ENCODE measurements at places on chromosomes 11 and 22.

DNA sequence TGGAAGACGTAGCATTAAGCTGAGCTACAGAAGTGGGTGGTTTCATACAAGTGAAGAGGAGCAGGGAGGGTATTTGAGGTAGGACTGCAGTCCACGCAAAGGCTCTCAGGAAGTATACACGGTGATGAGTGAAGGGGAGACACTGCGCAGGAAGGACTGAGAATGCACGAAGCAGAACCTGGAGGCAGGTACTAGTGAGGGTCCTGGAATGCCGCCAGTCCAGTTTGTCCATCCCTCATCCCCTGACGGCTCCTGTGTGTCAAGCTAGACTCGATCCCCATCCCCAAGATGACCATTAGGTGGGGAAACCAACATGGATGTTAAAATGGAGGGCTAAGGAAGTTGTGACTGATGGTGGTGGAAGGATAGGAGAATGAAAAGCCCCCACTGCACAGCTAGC is 23.8 kb downstream of the ART5 start:
- DNase-seq, result no peak

DNA sequence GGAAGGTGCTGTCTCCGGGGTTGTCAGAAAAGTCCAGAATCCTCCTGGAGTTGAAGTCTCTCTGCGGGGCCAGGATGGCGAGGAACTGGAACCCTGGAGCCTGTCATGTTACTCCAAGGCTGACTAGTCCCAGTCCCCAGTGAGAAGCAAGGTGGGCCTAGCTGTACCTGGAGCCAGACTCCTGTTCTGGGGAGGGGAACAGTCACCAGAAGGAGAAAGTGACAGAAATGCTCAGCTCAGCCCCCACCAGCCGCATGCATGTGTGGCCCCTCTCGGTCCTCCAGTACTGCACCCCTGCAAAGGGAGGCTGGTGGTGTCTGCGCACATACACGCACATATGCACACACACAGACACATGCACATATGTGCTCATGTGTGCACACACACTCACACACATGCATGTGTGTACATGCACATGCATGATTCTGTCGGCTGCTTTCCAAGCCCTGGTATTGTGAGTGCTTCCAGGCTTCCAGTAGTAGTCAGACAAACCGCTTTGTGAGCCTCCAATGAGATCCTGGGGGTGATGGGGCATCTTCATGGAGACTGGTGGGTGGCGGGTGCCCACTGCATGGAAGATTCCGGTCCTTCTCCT is 54.3 kb downstream of the RTL6 start:
- DNase-seq, result no peak

- no peak for DNase-seq
Measured at GRCh38 chr22:46297151-46297812, 612 bp downstream of the GTSE1 start.

DNA sequence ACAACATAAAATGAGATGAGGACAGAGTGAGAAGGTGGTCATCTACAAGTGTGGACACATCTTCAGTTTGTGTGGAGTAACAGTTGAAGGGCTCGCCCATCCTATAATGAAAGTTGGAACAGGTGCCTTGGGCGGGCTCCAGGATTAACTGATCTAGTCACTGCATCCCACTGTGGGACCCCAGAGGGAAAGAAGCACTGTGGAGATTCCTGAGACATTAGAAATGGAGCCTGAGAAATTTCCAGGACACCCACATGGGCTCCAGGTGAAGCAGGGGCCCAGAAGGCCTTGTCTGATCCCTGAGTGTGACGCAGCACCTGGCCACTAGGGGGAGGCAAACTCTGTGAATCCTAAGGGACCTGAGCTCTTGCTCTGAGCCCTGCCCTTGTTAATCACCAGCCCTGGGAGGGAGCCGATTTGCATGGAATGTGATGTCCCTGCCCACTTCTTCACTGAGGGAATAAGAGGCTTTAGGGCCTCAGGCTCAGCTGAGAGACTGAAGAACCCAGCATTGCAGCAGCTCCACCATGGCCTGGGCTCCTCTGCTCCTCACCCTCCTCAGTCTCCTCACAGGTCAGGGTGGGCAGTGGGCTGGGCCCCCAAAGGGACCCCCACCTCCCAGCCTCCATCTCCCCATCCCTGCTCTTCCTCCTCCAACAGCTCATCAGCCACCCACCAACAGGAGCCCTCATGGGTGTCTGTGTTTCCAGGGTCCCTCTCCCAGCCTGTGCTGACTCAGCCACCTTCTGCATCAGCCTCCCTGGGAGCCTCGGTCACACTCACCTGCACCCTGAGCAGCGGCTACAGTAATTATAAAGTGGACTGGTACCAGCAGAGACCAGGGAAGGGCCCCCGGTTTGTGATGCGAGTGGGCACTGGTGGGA is 98.4 kb downstream of the VPREB1 start:
- peak; percentile 55 for DNase-seq

DNA sequence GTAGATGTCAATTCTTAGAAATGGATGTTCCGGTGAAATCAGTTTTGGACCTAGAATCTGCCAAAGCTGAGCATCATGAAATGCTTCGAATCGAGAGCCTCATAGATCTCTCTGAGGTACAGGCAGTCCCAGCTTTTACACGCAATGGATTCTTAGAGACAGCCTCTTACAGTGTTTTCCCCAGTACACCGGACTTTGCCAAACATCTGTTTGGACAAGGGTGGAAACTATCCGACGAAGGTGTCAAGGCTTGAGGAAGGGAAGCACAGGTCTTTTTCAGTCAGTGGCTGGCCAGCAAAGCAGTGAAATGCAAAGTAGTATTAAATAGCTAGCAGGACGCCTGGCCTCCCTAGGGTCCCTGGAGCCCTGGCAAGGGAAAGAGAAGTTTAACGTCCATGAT is 4.9 kb downstream of the GRK3 start:
- no peak for DNase-seq

DNA sequence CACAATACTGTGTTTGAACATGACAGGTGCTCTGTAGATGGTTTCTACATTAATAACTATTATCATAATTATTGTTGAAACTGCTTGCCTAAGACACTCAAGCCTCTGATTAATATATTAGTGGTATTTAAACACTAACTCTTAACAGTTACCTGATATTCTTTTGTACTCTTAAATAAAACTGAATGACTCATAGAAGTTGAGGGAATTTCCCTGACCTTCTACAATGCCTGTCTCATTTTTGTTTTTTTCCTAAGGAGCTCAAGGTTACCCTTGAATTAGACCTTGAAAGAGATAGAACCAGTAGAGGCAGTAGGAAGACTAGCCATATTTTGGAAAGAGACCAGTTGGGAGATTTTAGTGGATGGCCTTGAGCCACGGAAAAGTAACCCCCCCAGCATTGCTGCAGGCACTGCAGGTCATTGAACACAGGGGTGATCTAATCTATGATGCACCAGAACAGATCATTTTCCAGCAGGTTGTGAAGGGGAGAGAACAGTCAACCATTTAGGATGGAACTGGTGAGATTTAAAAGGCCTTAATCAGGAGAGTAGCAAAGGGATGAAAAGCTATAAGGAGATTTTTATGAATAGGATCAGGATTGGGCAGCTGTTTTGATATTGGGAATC is 148.3 kb downstream of the PGR start:
- DNase-seq, result no peak

DNA sequence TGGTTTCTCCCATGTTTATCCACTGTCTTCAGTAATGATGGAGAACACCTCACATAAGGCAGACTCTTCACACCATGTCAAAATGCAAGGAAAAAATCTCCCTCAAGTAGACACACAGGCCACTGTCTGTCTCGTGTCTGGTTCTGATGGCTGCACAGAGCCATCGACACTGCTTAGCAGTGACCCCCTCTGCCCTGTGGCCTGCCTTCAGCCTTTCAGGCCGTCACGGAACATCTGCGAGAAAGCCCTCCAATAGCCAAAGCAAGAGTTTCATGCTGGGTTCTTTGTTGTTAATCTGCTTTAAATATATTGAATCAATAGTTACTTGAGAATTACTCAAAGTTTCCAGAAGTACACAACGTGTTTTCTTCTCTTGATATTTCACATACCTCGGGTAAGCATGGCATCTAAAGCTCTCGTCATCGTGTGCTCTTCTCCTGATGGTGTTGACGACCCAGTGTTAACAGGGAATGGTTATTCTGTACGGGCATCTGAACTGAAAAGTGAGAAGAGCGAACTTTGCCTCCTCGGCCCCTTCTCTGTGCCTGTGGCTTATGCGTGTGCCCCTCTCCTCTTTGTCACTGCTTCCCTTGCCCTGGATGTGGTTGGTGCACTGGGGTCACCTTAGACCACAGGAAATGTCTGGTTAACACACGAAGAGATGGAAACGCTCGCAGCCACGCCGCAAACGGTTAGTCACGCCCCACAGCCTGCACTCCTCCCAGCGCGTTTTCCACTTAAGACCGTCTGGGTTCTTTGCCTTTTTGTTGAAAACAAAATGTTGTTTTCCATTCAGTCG is 33.4 kb upstream of the CTTN start:
- peak; percentile 20 for DNase-seq

GRCh38 chr11:67032830-67033551 is 10.1 kb downstream of the SYT12 start:
- no peak for DNase-seq

DNA sequence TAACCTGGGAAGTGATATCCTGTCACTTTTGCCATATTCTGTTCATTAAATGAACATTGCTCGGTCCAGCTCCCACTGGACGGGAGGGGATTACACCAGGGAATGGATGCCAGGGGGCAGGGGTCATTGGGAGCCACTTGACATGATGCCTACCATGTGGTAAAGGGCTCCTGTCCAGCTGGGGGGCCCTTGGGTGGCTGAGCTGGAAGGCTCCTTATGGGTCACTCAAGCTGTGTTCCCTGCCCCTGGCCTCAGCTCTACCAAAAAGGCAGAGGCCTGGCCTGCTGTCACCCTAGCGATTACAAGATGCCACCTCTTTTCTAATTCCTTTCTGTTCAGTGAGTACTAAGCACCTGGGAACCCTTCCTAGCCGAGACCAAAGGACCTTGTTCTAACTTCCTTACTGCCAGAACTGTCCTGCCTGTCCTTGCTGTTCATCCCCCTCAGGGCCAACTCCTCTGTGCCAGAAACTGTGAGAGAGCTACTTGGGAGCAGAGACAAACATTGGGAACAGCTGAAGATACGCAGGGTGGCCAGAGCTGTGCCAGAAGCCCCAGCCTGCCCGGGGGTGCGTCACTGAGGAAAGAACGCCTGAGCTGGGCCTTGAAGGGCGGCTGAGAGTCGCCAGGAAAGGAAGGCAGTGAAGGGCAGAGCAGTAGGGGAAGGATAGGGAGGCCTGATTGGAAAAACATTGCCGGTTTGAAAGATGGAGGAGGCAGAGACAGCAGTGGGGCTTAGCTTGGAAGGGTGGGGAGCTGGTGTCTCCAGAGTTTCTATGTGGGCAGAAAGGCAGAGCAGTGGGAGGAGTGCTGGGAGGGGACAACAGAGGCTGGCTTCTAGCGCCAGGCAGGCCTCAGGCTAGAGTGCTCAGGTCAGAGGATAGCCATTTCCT is 12.7 kb upstream of the UVRAG start:
- DNase-seq, result no peak

DNA sequence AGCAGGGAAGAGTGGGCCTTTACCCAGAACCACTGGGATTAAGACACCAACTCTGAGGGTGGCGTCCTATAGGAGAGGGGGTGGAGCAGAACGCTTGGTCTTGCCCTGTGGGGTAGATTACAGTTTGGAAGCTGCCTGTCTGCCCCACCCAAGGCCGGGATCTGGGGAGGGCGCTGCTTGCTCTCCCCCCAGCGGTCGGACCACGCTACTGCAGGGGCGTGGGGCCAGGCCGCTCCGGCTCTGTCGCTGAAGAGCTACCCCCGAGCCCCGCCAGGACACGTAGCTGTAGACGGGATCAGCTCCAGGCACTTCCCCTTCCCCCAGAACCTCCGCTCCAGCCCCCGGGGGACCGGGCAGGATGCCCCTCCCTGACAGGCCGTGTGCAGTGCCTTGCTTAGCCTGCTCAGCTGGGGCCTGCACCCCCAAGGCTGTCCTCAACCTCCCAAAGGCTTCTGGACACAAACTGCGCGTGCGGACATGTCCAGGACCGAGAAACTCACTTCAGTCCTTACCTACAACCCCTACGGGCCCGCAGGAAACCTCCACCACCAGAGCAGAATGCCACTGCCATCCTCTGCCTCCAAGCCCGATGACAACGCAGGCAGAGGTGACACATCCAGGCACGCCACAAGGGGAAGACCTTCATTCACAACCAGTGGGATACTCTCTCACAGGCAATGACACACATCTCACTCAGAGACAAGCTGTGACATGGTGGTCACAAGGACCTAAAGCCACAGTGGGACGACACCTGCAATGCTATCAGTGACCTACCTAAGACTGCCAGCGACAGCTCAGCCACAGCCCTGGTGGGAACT is 3.6 kb downstream of the AHNAK start:
- DNase-seq, result peak; percentile 52

DNA sequence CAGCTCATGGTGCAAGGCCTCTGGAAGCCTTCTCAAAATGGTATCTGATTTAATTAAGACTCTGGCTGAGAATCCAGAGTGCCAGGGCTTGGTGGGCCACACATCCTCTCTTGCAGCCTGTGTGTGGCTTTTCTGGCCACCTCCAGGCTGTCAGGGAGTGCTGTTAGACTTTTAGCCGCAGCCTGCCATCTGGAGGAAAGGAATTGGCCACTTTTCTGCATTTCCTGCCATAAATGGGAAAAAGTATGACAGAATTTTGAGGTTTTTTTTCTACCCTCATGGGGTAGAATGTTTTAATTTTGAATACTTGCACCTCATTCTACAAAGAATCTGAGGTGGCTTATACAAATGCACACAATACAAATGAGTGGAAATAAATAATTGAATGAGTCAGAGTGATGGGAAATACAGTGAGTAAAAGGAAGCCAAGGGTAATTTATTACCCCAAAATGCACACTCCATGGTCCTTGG is 218.4 kb downstream of the ADAMTS15 start:
- DNase-seq, result no peak

- no peak for DNase-seq
Measured at GRCh38 chr22:48347311-48347710, 1480.4 kb downstream of the BRD1 start.

GRCh38 chr11:122202161-122202950 is 86.3 kb upstream of the BLID start:
- no peak for DNase-seq

DNA sequence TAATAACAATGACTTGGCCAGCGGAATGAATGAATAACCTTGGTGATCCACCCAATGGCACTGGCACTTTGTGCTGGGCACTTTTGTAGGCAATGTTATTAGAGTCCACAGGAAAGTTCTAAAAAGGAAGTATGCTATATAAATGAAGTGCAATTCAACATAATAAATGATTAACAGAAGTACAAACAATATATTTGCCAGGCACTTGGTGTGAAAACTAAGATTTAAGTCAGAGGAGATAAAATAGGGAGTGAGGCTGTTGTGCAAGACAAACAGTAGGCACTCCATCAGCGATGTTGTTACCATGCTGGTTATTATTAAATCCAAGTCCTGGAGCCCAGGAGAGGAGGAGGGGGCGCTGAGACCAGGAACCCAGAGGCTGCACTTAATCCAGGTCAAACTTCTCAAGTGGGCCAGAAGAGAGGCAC is 173.8 kb downstream of the LARGE1 start:
- no peak for DNase-seq
